Dermis lymphatic vessel endothelial cell (primary cell): ENCODE measurements at places on chromosomes 4 and X. TPM values are rescaled to one million over a fixed set of nuclear protein-coding genes. Genes with fewer than 3 reads are reported as not detected.

Gene ZNF718
- total RNA-seq: 3.1 and 4.3 TPM in 2 replicates

Gene GSX2
- not detected in 2 replicates for total RNA-seq

Gene CYBB
- total RNA-seq: not detected in 2 replicates

Gene MRFAP1L1
- total RNA-seq: 45.3 and 54.5 TPM in 2 replicates

Gene RAI2
- 2.4 and 3.1 TPM in 2 replicates for total RNA-seq

Gene MAGEA4
- not detected in 2 replicates for total RNA-seq

Gene TAB3
- 6.7 and 8.1 TPM in 2 replicates for total RNA-seq

Gene SMIM31
- total RNA-seq: not detected in 2 replicates

Gene TEX13C
- not detected in 2 replicates for total RNA-seq

Gene L1CAM
- total RNA-seq: 0.26 and 1.1 TPM in 2 replicates

Gene DUSP9
- 0.09 TPM in 1 of 2 replicates, not detected in the other for total RNA-seq

Gene MAGEA8
- not detected in 2 replicates for total RNA-seq

Gene ARHGAP6
- 0.43 and 1.5 TPM in 2 replicates for total RNA-seq
